ENCODE measurements at places on chromosomes 16 and 17.
A peak's percentile ranks its signal among the peaks of the same experiment; 100 is the strongest.

DNA sequence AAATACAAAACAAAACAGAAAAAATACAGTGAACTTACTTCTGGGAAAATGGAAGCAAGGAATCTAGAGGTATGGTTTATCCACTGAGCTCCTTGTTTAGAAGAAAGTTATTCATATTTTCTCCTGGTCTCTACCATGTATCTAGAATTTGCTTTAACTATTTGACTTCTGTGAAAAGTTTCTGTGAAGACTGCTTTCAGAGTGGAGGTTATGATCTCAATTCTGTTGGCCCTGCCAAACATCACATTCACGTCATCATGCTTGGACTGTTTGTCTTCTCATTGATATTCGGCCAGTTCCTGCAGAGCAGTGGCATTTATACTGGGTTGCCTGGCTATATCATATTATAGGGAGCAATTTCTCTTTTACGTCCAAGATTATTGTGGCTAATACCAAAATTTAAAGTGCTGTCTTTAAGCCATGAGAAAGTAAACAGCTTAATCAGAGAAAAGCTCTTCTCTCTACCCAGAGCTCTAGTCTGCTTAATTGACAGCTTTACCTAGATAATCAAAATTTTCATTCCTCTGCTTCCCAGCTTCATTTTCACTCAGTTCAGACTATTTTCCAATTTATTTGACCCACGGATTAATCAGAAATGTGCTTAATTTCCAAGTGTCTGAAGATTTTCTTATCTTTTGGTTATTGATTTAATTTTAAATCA lies at the start of gene ABCA8:
Gene ABCA8 (minus strand): TSS at position 212 of the 661 bp plus-strand sequence. CDS start 13,358 bp downstream, outside the sequence.
- peak; percentile 18 for DNase-seq

DNA sequence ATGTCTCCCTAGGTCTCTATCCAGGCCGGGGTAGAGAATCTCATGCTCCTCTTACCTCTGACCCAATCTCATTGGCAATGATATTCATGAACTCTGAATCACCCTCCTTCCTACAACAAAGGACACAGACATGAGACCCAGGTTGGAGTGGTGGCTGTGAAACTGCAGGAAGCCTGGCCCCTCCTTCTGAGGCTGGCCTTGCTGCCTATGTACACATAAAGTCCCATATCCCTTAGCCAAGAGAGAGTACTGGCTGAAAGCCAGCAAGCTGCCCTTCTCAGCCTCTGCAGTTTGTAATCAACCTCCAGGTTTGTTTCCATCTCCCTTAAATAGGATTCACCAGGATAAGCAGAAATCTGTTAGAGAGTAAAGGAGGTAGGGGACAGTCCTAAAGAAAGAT lies 10.6 kb downstream of the AARSD1 start:
- DNase-seq: no peak

GRCh38 chr17:12055889-12056288 lies 35.2 kb downstream of the MAP2K4 start:
- no peak for DNase-seq

DNA sequence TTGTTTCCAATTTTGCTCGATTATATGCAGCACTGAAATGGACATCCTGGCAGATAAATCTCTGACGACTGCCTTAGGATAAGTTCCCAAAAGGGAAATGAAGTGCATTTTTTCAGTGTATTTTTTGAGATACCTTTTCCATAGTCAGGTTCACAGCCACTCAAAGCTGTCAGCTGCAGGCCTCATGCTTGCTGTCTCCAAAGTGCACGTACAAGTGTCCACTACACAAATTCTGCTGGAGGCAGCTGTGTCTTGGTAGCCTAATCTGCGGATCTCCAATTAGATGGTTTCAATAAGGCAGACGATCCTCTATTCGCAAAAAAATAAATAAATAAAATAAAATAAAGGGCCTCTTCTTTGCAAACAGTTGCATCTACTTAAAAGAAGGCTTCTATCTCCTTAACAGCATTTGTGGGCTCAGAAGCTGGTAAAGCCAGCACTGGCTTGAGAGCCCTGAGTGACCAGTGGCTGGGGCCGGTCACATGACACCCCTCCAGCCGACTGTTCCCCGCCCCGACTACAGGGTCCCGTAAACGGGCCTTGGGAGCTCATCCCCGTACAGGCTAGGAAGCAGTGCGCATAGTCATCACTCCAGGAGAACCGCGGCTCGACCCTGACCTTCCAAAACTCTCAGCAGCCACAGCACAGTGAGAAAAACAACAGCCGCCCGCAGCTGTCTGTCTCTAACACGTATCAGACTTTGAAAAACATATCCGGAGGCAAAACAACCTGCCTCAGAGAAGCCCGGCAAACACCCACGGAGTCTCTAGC lies 18.8 kb downstream of the RPH3AL start:
- peak; percentile 86 for DNase-seq

DNA sequence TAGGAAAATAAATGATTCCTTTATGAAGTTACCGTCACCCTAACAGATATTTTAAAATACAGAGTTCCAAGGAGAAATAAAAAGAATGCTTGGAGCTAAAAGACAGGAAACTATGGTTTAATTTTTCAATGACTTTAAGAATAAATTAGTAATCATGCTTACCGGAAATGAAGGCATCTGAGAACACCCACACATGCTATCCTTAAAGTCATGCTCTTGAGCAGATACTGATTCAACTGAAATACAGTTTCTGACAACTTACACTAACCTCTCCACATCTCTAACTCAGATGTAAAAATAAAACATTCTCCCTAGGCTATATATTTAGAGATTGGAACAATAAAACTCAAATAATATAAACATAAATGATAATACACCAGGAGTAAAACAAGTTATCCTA lies 7.8 kb downstream of the PSMD12 start:
- DNase-seq: no peak
